ENCODE measurements at places on chromosomes 16 and 17.

DNA sequence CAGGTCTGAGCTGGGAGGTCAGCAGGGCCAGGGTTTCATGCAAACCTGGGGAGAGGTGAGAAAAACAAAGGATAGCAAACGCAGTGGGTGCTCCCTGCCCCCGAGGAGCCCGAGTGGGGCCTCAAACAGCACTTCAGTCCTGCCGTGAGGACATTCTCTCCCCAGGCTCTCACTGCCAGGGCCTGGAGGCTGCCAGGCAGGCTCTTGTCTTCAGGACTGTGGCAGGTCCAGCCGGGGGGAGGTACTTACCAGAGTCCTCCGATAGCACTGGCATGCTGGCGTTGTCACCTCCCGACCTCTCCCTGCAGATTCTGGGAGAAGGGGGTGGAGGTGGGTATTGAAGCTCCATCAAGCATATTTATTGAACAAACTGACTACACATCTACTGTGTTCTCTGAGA, 1.3 kb downstream of the MPP3 start:
- H3K4me3 ChIP-seq = peak overlapping the region; percentile 88
- peaks cover 48% of the 10 kb centered on the region for H3K36me3 ChIP-seq
- H3K27me3 ChIP-seq = no peaks in the 10 kb centered on the region

- no peaks in the 10 kb centered on the region for H3K36me3 ChIP-seq
- no peak overlapping the region for H3K4me3 ChIP-seq
- no peak overlapping the region for H3K27ac ChIP-seq
- H3K4me1 ChIP-seq = no peaks in the 10 kb centered on the region
- no peak for DNase-seq
These were observed 211.7 kb upstream of the CDH5 start for GRCh38 chr16:66154801-66155200.

DNA sequence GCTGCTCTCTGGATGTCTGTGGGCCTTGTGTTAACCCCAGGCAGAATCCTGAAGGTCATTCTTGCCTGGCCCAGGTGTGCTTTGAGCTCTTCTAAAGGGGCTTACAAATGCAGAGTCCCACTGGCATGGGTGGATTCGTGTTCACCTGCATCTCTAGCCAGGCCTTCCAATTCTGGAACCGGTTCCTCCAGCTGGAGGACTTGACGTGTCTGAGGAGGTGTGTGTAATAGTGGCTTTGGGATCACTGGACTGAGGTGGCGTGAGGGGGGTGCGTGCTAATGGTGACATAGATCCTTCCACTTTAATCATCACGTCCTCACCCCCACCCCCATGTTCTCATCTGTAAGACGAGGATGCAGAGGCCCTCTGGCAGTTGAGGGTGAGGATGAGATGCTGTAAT, 4.8 kb downstream of the GSE1 start:
- H3K27ac ChIP-seq = peak overlapping the region; percentile 90
- no peaks in the 10 kb centered on the region for H3K27me3 ChIP-seq
- peaks cover 63% of the 10 kb centered on the region for H3K4me1 ChIP-seq
- no peaks in the 10 kb centered on the region for H3K36me3 ChIP-seq
- H3K4me3 ChIP-seq = no peak overlapping the region
- no peak for DNase-seq

GRCh38 chr16:49602976-49603310, 229.3 kb downstream of the C16orf78 start:
- H3K4me3 ChIP-seq = no peak overlapping the region
- H3K4me1 ChIP-seq = no peaks in the 10 kb centered on the region
- H3K27ac ChIP-seq = no peak overlapping the region
- DNase-seq = peak; percentile 47

GRCh38 chr17:77205396-77206125, 64.8 kb downstream of the SEC14L1 start:
- H3K4me3 ChIP-seq = no peak overlapping the region
- no peaks in the 10 kb centered on the region for H3K27me3 ChIP-seq
- no peak for DNase-seq
- H3K27ac ChIP-seq = no peak overlapping the region
- H3K4me1 ChIP-seq = peaks cover 34% of the 10 kb centered on the region

DNA sequence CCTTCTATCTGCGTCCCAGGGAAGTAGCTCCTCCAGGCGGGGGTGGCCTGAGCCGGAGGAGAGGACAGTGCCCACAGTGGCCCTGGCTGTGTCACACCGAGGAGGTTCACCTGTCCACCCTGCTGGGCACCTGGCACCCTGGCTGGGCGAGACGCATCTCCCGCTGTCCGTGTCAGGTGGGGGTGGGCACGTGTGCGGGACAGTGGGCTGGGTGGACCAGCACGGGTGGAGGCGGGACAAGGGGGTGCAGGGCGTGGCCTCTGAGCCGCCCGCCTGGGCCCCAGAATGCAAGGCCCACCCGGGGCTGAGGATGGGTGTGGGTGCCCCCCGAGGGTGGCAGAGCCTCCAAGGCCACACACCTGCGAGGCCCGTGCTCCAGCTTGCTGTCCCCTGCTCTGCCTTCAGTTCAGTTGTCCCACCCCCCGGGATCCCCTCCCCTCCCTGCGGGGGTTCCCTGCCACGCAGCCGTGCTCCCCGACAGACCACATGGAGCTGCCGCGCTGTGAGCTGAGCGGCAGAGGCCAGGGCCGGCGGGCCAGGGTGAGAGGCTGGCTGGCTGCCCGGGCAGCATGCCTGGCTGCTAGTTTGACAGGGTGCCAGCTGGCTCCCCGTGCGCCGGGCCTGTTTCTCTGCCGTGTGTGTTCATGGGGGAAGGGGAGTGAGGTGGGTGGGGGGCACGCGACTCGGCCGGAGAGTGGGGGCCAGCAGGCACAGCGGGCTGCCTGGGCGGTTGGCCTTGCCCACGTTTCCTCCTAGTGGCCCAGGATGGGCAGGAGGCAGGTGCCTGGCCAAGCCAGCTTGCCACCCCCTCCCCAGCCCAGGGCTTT, 33.9 kb downstream of the BAHCC1 start:
- H3K27ac ChIP-seq = no peak overlapping the region
- H3K4me3 ChIP-seq = peak overlapping the region; percentile 13
- DNase-seq = peak; percentile 83
- no peaks in the 10 kb centered on the region for H3K4me1 ChIP-seq

- peaks cover 40% of the 10 kb centered on the region for H3K4me1 ChIP-seq
- peaks cover 35% of the 10 kb centered on the region for H3K36me3 ChIP-seq
- peak; percentile 67 for DNase-seq
- H3K4me3 ChIP-seq = no peak overlapping the region
These were observed 21.0 kb downstream of the CYB5D2 start for GRCh38 chr17:4163951-4164350.

DNA sequence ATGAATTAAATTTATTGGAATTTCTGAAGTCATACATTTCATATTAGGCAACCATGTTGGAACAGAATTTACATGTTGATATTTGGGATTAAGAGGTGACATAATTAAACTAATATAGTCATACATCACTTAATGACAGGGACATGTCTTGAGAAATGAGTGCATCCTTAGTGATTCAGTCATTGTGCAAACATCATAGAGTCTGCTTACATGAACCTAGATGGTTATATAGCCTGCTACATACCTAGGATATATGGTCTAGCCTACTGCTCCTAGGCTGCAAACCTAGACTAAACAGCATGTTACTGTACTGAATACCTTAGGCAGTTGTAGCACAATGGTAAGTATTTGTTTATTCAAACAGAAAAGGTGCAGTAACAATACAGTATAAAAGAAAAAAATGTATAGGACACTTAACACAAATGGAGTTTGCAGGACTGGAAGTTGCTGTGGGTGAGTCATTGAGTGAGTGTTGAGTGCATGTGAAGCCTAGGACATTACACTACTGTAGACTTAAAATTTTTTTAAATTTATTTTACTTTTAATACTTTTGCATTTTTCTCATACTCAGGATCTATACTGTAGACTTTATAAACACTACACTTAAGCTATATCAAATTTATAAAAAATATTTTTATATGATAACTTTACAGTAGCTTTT, 85.6 kb downstream of the OMG start:
- DNase-seq = no peak
- H3K36me3 ChIP-seq = peaks cover 5% of the 10 kb centered on the region
- H3K27ac ChIP-seq = no peak overlapping the region
- no peaks in the 10 kb centered on the region for H3K27me3 ChIP-seq
- H3K4me3 ChIP-seq = no peak overlapping the region

DNA sequence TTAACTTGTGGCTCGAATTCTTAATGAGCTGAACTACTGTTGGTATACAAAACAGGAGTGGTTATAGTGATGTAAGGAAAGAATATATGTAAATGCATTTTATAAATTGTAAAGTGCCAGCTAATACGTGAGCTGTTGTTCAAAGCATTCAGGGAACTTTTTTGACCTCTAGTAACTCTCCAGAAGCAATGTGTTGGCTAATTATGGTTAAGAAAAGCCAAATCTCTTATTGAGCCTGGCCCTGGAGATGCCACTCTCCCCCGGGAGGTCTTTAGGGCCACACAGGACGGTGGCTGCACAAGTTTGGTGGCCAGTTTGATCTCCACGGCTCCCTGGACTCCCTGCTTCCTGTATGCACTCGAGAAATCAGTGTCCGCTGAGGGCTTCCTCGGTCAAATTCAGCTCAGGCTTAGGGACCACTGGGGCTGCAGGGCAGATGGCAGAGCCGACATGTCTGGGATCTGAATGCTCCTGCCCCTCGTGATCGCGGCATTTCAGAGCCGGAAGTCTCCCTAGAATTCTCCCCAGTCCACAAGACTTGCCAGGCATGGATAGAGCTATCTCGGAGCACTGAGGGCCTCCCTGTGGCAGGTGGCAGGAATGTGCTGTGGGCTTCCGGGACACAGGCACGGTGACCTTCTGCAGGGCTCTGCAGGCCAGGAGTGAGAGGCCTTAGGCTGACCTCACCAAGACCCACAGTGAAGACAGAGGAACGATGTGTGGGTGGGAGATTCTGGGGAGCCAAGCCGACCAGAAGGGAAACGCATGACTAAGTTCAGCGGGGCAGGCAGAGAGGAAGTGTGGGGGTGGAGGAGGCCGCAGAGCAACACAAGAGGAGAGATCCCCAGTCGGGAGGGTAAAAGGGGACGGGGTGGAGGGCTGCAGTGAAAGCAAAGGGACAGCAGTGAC, 18.6 kb upstream of the PITPNM3 start:
- H3K36me3 ChIP-seq = peaks cover 9% of the 10 kb centered on the region
- no peak overlapping the region for H3K4me3 ChIP-seq
- H3K4me1 ChIP-seq = no peaks in the 10 kb centered on the region
- no peak for DNase-seq

DNA sequence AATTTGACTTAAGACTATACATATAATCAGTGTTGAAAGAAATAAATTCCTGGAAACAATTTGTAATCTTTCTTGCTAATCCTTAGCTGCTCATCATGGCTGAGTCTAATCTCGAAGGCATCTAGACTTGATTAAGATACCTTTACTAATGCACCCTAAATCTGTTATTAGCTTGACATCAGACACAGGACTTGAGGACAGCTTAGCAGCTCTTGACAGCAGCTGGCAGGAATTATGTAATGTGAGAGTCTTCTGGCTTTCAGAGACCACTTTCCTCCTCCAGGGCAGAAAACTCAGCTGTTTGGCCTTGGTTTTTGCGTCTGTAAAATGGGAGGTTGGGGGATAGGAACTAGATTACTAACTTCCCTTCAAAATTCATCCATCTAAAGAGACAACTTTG, 7.1 kb upstream of the MPP2 start:
- peaks cover 4% of the 10 kb centered on the region for H3K4me1 ChIP-seq
- H3K4me3 ChIP-seq = no peak overlapping the region
- no peak for DNase-seq
- H3K27me3 ChIP-seq = no peaks in the 10 kb centered on the region
- H3K36me3 ChIP-seq = no peaks in the 10 kb centered on the region

GRCh38 chr16:66367968-66368891, 1.7 kb downstream of the CDH5 start:
- H3K27ac ChIP-seq = peak overlapping the region; percentile 79
- no peaks in the 10 kb centered on the region for H3K27me3 ChIP-seq
- H3K4me1 ChIP-seq = peaks cover 49% of the 10 kb centered on the region

DNA sequence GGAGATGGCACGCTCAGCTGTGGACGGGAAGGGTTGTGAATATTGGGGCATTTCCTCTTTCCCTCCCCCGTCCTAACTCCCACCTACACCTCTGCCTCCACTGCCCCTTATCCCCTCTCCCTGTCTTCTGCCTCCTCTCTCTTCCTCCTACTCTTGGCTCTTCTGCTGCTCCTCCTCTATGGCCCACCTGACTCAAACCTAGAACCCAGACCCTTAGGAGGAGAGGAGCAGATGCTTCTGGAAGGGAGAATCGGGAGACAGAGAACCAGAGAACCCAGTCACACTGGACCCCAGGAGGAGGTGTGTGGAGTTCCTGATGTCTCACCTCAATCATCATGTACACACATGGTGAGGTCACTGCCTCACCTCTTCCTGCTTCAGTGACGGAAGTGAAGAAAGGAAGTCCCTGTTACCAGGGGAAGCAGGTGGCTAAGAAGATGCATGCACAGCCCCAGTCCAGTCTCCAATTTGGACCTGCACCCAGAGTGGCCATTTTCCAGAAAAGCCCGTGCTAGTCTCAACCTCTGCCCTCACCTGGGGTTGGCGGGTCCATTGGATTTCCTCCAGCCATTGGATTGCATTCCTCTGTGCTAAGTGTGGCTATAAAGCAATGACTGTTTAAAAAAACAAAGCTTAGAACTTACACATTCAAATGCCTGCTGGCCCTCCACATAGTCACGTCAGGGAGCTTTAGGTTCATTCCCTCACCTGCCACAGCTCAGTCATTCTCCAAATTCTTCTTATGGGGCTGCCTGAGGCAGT, 4.0 kb downstream of the RNF222 start:
- H3K4me1 ChIP-seq = no peaks in the 10 kb centered on the region
- H3K4me3 ChIP-seq = no peak overlapping the region
- no peak overlapping the region for H3K27ac ChIP-seq
- no peaks in the 10 kb centered on the region for H3K27me3 ChIP-seq
- H3K36me3 ChIP-seq = no peaks in the 10 kb centered on the region

- H3K27me3 ChIP-seq = no peaks in the 10 kb centered on the region
- no peak overlapping the region for H3K4me3 ChIP-seq
- H3K4me1 ChIP-seq = peaks cover 6% of the 10 kb centered on the region
- no peaks in the 10 kb centered on the region for H3K36me3 ChIP-seq
- no peak for DNase-seq
These were observed 17.1 kb upstream of the ALOX15B start for GRCh38 chr17:8021565-8022359.

GRCh38 chr17:9322326-9322725, 253.3 kb downstream of the STX8 start:
- no peaks in the 10 kb centered on the region for H3K27me3 ChIP-seq
- no peak overlapping the region for H3K4me3 ChIP-seq
- H3K27ac ChIP-seq = no peak overlapping the region
- H3K36me3 ChIP-seq = no peaks in the 10 kb centered on the region
- H3K4me1 ChIP-seq = no peaks in the 10 kb centered on the region

DNA sequence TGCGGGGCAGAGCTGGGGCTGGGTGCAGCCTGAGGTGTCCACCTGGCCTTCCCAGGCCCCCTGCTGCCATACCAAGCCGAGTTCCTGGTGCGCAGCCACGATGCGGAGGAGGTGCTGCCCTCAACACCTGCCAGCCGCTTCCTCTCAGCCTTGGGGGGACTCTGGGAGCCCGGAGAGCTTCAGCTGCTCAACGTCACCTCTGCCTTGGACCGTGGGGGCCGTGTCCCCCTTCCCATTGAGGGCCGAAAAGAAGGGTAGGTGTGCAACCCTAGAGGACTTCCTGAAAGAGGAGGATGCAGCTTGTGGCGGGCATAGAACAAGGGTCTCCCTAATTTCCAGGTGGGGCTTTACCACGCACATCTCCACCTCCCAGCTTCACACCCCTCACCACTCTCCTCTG, 2.5 kb downstream of the SGCA start:
- DNase-seq = no peak
- H3K27me3 ChIP-seq = no peaks in the 10 kb centered on the region
- no peak overlapping the region for H3K4me3 ChIP-seq
- H3K36me3 ChIP-seq = no peaks in the 10 kb centered on the region

Measured in right atrium auricular region (tissue), 2 donors.